ENCODE measurements at places on chromosomes 13 and 19.

DNA sequence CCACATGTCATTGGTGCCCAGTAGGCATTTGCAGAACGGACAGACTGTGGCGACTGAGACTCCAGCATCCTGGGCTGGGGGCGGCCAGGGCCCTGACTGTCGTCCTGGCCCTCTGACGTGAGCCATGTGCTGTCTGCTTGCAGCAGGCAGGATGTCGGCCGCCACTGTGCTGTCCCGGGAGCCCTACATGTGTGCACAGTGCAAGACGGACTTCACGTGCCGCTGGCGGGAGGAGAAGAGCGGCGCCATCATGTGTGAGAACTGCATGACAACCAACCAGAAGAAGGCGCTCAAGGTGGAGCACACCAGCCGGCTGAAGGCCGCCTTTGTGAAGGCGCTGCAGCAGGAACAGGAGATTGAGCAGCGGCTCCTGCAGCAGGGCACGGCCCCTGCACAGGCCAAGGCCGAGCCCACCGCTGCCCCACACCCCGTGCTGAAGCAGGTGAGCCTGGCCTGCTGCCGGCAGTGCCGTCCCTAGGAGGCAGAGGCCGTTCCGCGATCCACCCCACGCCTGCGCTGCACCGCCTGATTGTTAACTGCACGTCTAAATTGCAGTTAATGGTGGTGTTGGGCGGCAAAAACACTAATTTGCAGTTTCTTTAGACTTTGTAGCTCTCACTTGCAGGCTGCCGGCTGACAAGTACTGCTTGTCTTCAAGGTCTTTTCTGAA, 14.2 kb downstream of the TSSK6 start:
- no peak for DNase-seq

GRCh38 chr13:109156181-109156935, 526.9 kb downstream of the MYO16 start:
- DNase-seq, result peak; percentile 45

- peak; percentile 57 for DNase-seq
Observed at GRCh38 chr19:49847731-49848696, 2.9 kb upstream of the PTOV1 start.

GRCh38 chr13:19089315-19089714, 92.3 kb downstream of the TUBA3C start:
- DNase-seq, result no peak

- no peak for DNase-seq
Observed at GRCh38 chr19:51765086-51765485, 4.1 kb downstream of the FPR2 start.

GRCh38 chr13:97588993-97589392, 155.0 kb downstream of the RAP2A start:
- no peak for DNase-seq

DNA sequence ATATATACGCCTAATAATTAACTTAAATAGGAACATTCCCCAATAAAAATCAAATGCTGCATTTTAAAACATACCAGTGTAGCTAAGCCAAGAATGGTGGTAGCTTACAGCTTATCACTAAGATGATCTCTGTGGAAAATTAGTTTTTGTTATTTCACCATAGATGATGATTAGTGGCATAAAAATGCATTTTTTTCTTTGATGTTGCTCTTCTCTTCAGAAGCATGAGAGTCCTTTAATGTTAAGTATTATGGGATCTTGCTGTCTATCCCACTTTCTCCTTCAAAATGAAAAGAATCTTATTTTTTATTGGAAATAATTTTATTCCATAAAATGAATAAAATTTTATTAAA, 731.0 kb downstream of the SLITRK1 start:
- no peak for DNase-seq

GRCh38 chr13:21022056-21022979, 39.1 kb downstream of the LATS2 start:
- DNase-seq, result no peak

DNA sequence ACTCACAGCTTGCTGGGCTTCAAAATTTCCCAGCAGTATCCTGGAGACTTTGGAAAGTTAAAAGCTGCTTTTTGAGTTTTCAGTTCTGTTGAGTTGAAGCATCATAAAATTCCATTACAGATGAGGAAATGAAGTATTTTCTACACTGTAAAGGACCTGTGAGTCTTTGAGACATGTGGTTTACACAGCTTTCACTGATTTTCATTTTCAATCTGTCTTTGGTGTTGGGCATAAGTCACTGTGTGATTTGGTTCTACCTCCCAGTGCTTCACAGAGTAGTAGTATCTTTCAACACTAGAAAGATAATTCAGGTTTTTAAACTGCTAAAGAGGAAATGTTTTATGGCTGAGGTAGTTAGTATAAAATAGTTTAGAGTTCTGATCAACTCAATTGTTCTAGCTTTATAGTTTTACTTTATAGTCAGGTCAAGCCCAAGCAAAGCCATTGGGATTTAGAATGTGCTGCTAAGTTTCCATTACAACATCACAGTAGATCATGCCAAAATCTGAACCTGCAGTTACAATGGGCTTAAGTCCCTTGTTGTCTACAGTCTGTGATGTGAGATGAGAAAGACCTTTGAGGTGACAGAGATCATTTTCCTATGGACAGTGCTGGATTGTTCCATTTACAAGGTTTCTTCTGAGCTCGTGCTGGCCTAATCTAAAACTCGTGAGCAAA, 161.6 kb downstream of the FLT1 start:
- DNase-seq, result no peak

- DNase-seq, result no peak
Observed at GRCh38 chr19:13097463-13098258, 5.0 kb downstream of the LYL1 start.
